ENCODE measurements at places on chromosomes 5 and 9.

GRCh38 chr5:80597500-80597899 lies 27.4 kb upstream of the ANKRD34B start:
- no peak for DNase-seq

- no peak for DNase-seq
These were observed 6.4 kb downstream of the ENG start for GRCh38 chr9:127847833-127848755.

DNA sequence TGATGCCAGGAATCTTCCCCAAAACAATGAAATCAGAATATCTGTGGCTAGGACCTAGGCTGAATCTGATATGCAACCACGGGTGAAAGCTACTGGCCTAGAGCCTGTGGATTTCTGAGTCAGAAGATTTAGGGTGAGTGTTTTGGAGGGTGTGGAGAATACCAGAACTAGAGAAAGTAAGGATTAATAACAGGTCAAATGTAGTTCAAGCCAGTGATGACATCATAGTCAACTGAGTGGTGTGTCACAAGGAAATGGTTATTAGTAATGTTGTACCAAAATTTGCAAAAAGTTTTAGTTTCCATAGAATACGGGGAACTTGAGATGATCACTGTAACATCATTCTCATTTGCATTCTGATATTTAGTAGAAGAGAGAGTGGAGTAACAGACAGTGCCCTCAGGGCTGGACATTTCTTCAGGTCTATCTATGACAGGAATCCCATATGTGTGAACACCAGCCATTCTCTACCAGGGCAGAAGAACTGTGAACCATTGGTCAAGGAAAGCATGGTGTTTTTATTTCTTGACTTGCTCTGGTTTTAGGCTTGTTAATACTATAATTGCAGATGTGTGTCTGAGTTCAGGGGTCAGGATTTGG lies 3.7 kb downstream of the GALNT12 start:
- no peak for DNase-seq

DNA sequence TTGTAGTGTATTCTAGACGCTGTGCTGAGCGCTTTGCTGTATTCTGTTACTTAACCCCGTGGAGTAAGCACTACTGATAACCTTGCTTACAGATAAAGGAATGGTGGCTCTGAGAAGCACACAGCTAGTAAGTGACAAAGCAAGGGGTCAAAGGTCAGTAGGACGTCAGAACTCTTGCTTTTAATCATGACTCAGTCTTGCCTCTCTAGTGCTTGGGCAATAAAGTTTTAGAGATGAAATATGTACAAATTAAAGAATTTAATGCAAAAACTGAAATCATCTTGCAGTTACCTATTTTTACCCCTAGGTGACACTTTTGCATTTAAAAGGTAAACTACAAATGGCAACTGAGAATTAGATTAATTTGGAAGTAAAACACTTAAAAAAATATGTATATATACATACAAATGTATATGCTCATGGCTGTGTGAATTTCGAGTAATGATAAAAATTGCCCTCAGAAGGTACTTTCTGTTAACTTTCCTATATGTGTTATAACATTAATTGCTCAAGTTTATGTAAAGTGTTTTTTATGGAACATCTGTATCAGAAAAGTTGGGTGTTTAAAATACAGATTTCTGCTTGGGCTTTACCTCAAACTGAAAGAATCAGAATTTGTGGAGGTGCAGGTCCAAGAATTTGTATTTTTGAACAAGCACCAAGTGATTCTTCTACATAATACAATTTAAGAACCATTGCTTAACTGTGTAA lies 175.1 kb upstream of the DAB2 start:
- DNase-seq, result no peak

DNA sequence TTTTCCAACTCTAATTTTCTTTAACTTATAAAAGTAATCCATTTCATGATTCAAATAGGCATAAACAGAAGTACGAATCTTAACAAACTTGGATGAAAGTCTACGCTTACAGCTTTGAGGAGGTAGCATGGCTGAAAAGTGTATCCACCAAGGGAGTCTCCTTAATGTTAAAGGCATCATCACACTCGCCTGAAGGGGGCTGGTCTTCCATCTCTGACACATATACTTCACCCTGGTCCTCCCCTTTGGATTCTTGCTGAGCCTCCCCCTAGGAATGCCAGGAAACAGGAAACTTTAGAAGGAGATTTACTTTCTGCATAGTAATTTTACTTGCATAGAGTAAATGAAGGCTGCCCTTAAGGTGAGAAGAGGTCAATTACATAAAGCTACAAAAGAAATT lies 10.3 kb upstream of the NME5 start:
- no peak for DNase-seq

GRCh38 chr5:102843997-102844396 lies 88.9 kb downstream of the PAM start:
- DNase-seq, result no peak

All from activated CD4-positive, alpha-beta T cell treated with anti-CD3 and anti-CD28 coated beads, Interleukin-2, amount 50 U/mL, for 4 hours (primary cell).